HFFc6 (cell line): ENCODE measurements at places on chromosomes 6 and 20. TPM values are rescaled to one million over a fixed set of nuclear protein-coding genes. Genes with fewer than 3 reads are reported as not detected.

- DNase-seq, result peak; percentile 20
Observed at GRCh38 chr6:54717849-54718455, 128.6 kb upstream of the FAM83B start.

DNA sequence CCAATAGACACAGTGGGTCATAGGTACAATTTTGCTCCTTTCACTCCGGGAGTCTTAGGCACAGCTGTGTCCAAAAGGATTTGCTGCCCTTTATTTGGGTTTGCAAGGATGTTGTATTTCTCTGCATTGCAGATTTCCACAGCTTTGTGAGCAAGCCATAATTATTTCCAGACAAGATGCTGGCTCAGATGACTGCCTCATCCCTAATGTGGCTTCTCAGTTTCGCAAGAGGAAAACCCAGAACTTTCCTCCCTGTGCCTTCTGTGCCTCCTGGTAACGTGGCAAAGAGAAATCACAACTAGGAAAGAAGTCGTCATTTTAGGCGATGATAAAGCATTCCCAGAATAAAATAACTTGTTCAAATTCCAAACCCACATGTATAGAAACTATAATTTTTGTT is 33.7 kb downstream of the FAM50B start:
- peak; percentile 78 for DNase-seq

- DNase-seq, result no peak
Observed at GRCh38 chr20:37669062-37669772, 24.6 kb upstream of the CTNNBL1 start.

GRCh38 chr20:25061103-25061799 is 3.3 kb upstream of the ACSS1 start:
- DNase-seq, result no peak

DNA sequence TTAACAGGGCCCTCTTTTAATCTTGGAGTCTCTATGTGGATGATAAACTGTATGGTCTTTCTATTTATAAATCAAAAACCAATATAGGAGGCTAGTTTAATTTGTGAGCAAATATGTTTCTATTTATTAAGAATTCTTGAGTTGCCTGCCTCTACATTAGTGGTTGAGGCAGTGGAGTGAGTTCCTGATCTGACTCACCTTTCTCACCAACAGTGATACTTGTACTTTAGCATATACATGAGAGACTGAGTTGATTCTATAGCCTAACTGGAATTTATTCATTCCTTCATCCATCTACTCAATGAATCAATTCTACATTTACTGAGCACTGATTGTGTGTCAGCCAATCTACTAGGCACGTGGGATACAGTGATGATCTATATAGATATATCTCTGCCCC is 126.9 kb downstream of the TRMT11 start:
- DNase-seq, result no peak

- DNase-seq, result no peak
Observed at GRCh38 chr6:89736893-89737292, 82.7 kb downstream of the MDN1 start.

DNA sequence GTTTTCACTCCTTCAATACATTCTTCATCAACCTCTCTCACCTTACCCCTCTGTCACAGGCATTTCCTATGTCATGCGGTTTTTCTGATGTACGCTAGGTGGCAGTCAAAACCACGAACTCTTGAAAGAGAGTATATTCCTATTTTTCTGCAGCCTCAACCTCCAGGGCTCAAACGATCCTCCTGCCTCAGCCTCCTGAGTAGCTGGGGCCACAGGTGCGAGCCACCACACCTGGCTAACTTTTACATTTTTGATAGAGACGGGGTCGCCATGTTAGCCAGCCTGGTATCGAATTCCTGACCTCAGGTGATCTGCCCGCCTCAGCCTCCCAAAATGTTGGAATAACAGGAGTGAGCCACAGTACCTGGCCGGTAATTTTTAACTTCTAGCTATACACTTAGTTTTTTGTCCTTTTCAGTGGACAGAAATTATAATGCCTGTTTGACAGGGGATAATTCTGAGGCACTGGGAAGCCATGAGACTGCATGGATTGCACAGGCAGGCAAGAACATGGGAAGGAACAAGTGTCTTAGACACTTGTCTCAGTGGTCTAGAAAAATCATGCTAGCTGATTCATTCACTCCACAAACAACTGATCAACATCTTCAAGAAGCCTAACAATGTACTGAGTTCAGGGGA is 22.5 kb upstream of the HFE start:
- peak; percentile 42 for DNase-seq

The HLA-G gene
- 0.41 to 0.48 TPM in 2 of 3 replicates, not detected in the other for total RNA-seq

The ASIP gene
- total RNA-seq, result not detected in 3 replicates

The SEC63 gene
- 104 to 114 TPM (median 105 TPM) in 3 replicates for total RNA-seq

The LPIN3 gene
- 12.6 to 14.2 TPM (median 12.7 TPM) in 3 replicates for total RNA-seq

The GNMT gene
- 0.21 TPM in 1 of 3 replicates, not detected in the others for total RNA-seq
